Thymus (tissue), 14 donors: ENCODE measurements at places on chromosomes 5 and 9. TPM values are rescaled to one million over a fixed set of nuclear protein-coding genes. Genes with fewer than 3 reads are reported as not detected.
A peak's percentile ranks its signal among the peaks of the same experiment; 100 is the strongest.

GRCh38 chr9:91060520-91061343 lies 259.1 kb downstream of the SYK start:
- H3K4me3 ChIP-seq, result no peak overlapping the region
- H3K27ac ChIP-seq, result no peak overlapping the region
- H3K4me1 ChIP-seq, result peaks cover 3% of the 10 kb centered on the region
- no peaks in the 10 kb centered on the region for H3K36me3 ChIP-seq

The GPR151 gene
- 0.07 TPM for polyA plus RNA-seq

The PCDHB10 gene
- polyA plus RNA-seq, result 0.23 TPM

DNA sequence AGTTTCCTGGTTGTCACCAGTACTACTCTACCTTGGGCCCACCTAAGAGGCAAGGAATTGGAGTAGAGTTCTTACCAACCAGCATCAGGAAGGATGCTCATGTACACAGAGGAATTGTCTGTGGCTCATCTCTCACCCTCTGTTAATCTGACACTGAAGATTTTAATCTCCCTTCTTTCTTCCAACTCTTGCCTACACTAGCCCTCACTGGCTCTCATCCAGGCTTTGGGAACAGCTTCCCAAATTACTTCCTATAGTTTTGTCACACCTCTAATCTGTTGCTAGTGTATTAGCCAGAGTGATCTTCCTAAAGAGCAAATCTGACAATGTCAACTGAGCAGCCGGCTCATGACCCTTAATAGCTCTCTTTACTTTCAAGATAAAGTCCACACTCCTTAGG lies 218.7 kb upstream of the TRIM32 start:
- no peak for DNase-seq
- no peaks in the 10 kb centered on the region for H3K36me3 ChIP-seq
- no peak overlapping the region for H3K4me3 ChIP-seq
- H3K27me3 ChIP-seq, result no peaks in the 10 kb centered on the region

The AHRR gene
- polyA plus RNA-seq, result 0.34 TPM

- peaks cover 10% of the 10 kb centered on the region for H3K4me1 ChIP-seq
- H3K27me3 ChIP-seq, result no peaks in the 10 kb centered on the region
- H3K27ac ChIP-seq, result no peak overlapping the region
- H3K4me3 ChIP-seq, result no peak overlapping the region
- H3K36me3 ChIP-seq, result no peaks in the 10 kb centered on the region
These were observed 34.0 kb upstream of the CLINT1 start for GRCh38 chr5:157892974-157893373.

DNA sequence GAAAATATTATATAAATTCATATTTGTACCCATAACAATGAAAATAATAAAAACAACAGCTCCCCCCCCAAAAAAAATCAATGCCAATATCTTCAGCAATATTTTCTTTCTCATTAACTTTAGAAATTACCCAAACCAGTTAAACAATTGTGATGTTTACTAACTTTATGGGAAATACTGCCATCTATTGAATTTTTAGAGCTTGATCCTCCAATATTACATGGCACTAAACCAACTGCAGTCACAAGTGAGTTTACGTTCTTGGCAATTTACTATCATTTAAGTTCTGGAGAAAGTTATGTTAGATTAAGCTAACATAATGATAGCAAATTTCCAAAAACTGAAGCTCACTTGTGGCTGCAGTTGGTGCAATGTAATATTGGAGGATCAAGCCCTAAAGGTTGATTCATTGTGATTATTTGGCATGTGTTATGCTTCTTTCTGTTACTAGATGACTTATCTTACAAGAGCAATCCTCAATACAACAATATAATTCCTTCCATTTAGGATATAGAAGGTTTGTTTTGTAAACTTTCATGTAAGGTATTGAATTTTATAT lies 379.5 kb downstream of the CDH18 start:
- H3K27ac ChIP-seq, result no peak overlapping the region
- H3K4me1 ChIP-seq, result no peaks in the 10 kb centered on the region
- H3K27me3 ChIP-seq, result no peaks in the 10 kb centered on the region

GRCh38 chr9:138020795-138021182 lies 143.2 kb downstream of the CACNA1B start:
- H3K4me3 ChIP-seq, result no peak overlapping the region
- H3K4me1 ChIP-seq, result no peaks in the 10 kb centered on the region
- no peak overlapping the region for H3K27ac ChIP-seq
- DNase-seq, result no peak
- H3K27me3 ChIP-seq, result peaks cover 49% of the 10 kb centered on the region

The IL5 gene
- 0.43 TPM for polyA plus RNA-seq

The RANBP3L gene
- 0.41 TPM for polyA plus RNA-seq

The MARCOL gene
- not detected for polyA plus RNA-seq

The KCNMB1 gene
- polyA plus RNA-seq, result 2.9 TPM

The BTNL8 gene
- polyA plus RNA-seq, result 0.46 TPM

GRCh38 chr9:5549658-5550650 lies 39.6 kb downstream of the PDCD1LG2 start:
- no peaks in the 10 kb centered on the region for H3K36me3 ChIP-seq
- no peak for DNase-seq
- peak overlapping the region; percentile 31 for H3K27ac ChIP-seq
- H3K27me3 ChIP-seq, result no peaks in the 10 kb centered on the region
- H3K4me3 ChIP-seq, result no peak overlapping the region

The RAPGEF1 gene
- polyA plus RNA-seq, result 25.9 TPM

The PCDHGB3 gene
- polyA plus RNA-seq, result 0.14 TPM

- no peaks in the 10 kb centered on the region for H3K27me3 ChIP-seq
- H3K4me1 ChIP-seq, result peaks cover 5% of the 10 kb centered on the region
- no peaks in the 10 kb centered on the region for H3K36me3 ChIP-seq
- no peak overlapping the region for H3K27ac ChIP-seq
- H3K4me3 ChIP-seq, result no peak overlapping the region
- DNase-seq, result no peak
These were observed 5.9 kb upstream of the RHOBTB3 start for GRCh38 chr5:95725071-95725820.

- no peak for DNase-seq
- H3K36me3 ChIP-seq, result peaks cover 99% of the 10 kb centered on the region
- H3K4me3 ChIP-seq, result peak overlapping the region; percentile 43
- peak overlapping the region; percentile 91 for H3K27ac ChIP-seq
- peaks cover 87% of the 10 kb centered on the region for H3K4me1 ChIP-seq
These were observed 12.9 kb downstream of the TCF7 start for GRCh38 chr5:134127376-134127861.

DNA sequence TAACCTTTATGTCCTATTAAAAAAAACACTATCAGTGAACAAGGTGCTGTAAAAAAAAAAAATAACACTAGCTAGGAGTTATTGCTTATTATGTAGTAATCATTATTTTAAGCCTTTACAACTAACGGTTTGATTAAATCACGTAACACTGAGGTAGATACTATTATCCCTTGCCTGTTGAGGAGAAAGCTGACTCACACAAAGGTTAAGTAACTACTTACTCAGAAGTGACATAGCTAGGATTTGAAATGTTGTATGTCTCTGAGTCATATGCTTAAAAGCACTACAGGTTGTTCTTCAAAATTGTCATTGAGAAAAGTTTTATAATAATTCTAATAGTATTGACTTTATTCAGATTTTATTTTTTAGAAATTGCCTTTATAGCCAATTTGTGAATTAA lies 8.8 kb downstream of the TENT2 start:
- no peak overlapping the region for H3K4me3 ChIP-seq
- H3K4me1 ChIP-seq, result no peaks in the 10 kb centered on the region
- peaks cover 70% of the 10 kb centered on the region for H3K36me3 ChIP-seq
- H3K27me3 ChIP-seq, result no peaks in the 10 kb centered on the region
- DNase-seq, result no peak

GRCh38 chr9:115413766-115414382 lies 295.9 kb upstream of the TNC start:
- no peak for DNase-seq
- no peaks in the 10 kb centered on the region for H3K27me3 ChIP-seq
- no peak overlapping the region for H3K4me3 ChIP-seq
- no peaks in the 10 kb centered on the region for H3K4me1 ChIP-seq

The C9orf78 gene
- 95.0 TPM for polyA plus RNA-seq

The FOXD4L6 gene
- polyA plus RNA-seq, result 0.16 TPM

The INSL4 gene
- polyA plus RNA-seq, result 0.18 TPM

The CDH6 gene
- 0.87 TPM for polyA plus RNA-seq

The ATP10B gene
- polyA plus RNA-seq, result 2.6 TPM
